ENCODE measurements at places on chromosomes 1 and 21.

- DNase-seq: no peak
Measured at GRCh38 chr1:61446531-61446991, 278.4 kb downstream of the TM2D1 start.

DNA sequence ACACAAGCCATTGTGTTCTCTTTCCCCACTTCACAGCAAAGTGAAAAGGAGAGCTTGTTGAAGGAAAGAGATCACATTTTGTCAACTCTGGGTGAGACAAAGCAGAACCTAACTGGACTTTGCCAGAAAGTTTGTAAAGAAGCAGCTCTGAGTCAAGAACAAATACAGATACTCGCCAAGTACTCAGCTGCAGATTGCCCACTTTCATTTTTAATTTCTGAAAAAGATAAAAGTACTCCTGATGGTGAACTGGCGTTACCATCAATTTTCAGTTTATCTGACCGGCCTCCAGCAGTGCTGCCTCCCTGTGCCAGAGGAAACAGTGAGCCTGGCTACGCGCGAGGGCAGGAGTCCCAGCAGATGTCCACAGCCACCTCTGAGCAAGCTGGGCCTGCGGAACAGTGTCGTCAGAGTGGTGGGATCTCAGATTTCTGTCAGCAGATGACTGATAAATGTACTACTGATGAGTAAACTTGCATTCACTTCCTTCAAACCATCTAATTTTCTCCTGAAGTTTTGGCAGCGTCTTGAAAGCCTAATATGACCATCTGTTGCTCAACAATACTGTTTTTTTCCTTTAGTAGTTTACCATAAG lies 43.7 kb downstream of the BACH1 start:
- no peak for DNase-seq

GRCh38 chr1:231951374-231951773 lies 324.8 kb downstream of the DISC1 start:
- no peak for DNase-seq

- no peak for DNase-seq
Measured at GRCh38 chr1:203271962-203272632, 33.2 kb upstream of the BTG2 start.

GRCh38 chr1:155015527-155016230 lies 13.1 kb downstream of the ZBTB7B start:
- DNase-seq: no peak

DNA sequence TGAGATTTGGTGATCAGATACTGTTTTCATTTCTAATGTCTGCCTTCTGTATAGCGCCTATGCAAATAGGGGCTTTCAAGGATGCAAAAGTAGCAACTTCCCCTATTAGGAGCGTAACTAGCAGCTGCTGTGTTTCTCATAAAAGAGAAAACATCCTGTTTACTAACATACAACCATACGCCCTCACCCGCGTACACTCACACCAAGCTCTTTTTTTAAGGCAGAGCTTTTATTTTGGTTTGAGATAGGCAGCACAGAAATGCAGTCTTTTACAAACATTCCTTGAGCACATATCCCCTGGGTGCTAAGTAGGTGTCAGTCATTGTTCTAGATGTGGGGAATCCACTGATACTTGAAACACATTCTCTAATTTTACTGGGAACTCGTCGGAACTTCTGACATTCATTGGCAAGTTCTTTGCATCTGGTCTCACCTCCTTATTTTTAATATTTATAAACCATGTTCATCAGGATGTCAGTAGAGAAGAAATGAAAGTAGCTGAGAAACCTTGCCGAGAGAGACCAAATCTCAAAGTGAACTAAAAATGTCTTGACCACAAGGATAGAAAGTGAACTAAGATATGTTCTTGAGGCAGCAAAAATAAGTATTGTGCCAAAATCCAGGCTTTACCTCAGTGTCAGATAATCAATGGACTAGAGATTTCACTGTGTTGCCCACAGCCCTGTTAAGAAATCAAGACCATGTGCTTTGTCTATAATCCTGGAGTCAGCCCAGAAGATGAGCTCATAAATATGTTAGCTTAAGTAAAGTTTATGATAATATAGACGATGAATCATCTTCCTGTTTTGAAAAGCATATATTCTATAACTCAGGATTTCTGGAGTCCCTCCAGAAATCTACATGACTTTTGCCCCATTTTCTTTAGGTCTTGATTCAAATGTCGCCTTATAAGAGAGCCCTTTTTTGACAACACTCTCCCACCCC lies 350.9 kb downstream of the ST6GALNAC3 start:
- DNase-seq: no peak

DNA sequence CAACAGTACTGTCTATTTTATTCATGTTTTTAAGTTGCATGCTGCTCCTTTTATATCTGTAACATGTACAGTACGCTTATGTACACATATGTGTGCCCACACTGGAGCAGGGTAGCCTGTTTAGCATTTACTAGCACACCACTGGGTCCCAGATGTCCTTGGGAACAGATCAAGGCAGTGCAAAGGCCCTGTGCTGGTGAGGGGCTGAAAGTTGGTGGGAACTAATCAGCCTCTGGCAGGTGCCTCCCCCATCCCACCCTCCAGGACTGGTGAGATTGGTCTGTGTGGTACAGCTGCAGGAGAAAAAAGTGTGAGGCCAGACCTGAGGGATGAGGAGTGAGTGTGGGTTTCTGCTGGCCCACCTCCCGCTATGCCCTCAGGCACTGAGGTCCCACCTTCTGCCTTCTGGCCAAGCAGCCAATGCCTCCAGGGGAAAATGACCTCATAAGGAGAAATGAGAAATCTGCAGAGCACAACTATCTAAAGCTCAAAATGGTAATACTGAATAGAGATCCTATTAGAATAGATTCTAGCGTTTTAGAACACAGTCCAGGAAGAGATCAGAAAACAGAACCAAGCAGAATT lies 58.9 kb downstream of the POFUT2 start:
- no peak for DNase-seq

GRCh38 chr1:70290218-70290617 lies 64.3 kb downstream of the ANKRD13C start:
- DNase-seq: no peak

DNA sequence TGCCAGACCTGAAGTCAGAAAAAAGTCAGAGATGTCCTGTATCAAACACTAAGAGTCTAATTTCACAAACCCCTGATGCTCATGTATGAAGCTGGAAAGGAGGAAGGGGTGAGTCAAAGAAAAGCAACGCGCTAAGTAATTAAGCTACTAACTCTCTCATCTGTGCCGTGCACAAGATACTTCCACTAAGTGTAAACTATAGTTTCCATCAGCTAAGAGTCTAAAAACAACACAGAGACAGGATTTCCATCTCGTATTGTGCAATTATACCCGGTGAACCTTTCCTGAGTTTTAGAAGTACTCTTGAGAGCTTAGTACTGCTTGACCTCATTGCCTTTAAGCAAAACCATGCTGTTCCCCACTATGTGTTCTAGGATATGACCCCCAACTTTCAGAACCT lies 19.0 kb downstream of the DNALI1 start:
- DNase-seq: no peak
